ENCODE measurements at places on chromosomes 7 and 10.

GRCh38 chr7:30634193-30634626 is 39.5 kb downstream of the GARS1 start:
- DNase-seq: no peak

DNA sequence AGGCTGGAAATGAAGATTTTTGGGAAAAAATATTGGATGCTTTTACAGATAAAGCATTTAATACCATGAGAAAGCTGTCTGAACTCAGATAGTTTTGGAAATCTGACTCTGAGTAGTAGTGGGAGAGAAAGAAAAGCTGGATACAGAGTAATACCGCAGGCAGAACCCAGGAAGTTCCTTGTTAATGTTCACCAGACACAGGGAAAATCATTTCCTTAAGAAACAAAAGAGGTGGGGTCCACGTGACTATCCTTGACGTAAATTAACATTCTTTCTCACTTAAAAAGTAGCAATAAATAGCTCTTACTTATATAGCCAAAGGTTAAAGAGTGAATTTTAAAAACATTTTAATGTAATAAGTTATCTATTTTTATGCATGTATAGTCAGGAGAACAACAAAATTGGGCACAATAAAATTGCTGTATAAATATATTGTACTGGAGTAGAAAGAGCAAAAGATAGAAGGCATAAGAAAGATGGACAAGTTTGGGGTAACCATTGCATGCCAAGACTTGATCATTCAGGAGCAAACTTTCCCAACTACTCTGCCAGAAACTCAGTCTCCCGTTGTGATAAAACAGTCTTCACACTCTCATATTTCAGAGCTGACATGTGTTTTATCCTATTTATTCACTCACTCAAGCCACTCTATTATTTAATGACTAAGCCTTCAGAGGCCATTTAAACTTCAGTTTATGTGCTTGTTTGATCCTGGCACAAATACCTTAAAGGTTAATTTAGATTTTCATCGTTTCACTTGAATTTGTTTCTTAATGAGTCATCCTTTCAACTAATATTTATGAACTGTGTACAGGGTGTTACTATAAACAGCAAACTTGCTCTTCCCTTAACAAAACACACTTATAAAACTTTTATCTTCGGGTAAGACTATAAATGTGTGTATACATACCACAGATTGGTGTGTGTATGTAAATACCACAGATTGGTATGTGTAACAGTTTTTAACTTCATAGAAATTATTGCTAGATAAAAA is 143.1 kb downstream of the GNAI1 start:
- DNase-seq: no peak

DNA sequence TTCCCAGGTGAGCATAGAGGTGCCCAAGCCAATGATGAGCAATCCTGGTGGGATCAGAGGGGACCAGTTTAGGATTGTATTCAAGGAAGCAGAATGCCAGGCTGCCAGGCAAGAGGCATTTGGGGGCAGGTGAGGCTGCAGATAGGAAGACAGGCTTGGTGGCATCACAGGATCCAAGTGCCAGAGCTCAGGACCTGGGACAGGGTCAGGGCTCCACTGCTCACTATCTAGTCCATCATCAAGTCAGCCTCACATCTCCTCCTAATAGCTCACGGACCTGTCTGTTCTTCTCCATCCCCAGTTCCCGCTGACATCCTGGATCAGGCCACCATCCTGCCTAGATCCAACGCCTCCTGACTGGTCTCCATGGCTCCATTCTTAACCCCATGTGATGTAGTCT is 47.6 kb downstream of the CYP26A1 start:
- DNase-seq: no peak

DNA sequence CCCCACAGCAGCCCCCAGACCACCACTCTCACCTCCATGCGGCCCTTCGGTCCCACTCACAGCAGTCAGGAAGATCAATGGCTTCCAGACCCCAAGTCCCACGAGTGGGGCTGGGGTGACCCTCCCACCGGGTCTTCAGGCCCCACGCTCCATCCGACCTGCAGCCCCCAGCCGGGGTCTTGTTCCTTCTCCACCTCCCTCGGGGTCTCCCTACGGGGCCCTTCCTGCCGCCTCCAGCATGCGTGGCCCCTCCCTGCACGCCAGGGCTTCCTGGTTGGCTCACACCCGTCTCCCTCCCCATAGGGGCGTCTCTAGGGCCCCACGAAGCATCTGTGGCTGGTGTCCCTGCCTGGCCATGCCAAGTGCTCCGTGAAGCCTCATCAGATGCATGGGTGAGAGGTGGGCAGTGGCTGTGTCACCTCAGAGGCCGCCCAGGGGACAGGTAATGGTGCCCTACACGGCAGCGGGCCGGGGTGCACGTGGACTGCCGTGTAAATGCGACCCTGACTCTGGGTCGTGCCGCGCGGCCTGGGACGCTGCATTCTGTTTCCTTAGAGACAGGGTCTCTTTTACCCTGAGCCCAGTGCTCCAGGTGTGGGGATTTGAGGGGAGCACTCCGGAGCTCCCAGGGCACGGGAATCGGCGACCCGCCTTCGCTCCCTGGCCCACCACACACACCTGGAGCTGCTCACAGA is 19.9 kb downstream of the ADAP1 start:
- DNase-seq: peak; percentile 51

DNA sequence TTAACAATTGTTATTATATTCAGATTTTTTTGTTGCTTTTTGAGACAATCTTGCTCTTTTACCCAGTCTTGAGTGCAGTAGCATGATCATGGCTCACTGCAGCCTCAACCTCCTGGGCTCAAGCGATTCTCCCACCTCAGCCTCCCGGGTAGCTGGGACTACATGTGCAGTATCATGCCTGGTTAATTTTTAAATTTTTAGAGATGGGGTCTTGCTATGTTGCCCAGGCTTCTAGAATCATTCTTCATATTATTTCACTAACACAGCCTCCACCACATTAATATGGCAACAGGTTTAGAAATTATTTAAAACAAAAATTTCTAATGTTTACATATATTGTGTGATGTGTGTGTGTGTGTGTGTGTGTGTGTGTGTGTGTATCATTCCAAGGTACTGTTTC is 1.4 kb upstream of the LAMTOR4 start:
- no peak for DNase-seq

DNA sequence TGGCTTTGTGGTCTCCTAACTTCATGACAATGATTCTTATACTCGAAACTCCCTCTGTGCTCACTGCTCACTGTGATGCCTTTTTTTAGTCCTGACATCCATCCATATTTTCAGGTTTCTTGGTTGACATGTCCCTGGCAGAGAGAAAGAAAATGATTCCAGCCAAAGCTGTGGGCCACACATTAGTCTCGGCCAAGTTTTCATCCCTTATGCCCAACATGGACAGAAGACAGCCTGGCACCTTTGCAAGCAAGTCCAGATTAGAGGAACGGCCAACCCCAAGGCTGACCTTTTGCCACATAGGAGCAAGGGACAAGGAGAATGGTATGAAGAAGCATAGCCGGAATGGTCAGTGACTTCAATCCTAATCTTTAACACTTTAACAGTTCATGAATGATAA is 8.7 kb upstream of the OPALIN start:
- DNase-seq: no peak

GRCh38 chr7:154409703-154410311 is 357.6 kb downstream of the DPP6 start:
- no peak for DNase-seq

GRCh38 chr7:1661461-1661860 is 8.6 kb upstream of the ELFN1 start:
- no peak for DNase-seq

- DNase-seq: no peak
Measured at GRCh38 chr10:63710703-63711102, 189.5 kb downstream of the REEP3 start.

DNA sequence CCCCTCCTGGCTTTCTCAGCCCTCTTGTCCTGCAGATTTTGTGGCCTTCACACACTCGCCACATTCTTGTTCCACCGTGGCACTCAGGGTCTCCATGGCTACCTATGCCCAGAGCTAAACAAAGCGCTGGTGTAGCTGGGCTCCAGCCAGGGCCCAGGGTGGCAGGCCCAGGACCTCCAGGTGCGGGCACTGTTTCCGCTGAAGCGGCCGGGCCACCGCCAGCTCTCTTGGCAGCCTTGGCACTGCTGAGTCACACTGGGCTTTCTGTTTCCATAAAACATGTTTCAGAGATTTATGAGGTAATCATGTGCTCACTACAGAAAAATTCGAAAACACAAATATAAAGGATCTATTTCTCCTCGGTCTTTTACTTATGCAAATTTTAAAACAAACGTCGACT is 51.3 kb downstream of the AOC1 start:
- DNase-seq: peak; percentile 75

- no peak for DNase-seq
Measured at GRCh38 chr7:6395898-6396595, 51.7 kb downstream of the DAGLB start.

GRCh38 chr7:40316176-40316575 is 181.4 kb downstream of the SUGCT start:
- DNase-seq: no peak

GRCh38 chr10:7547829-7548228 is 118.9 kb downstream of the ITIH5 start:
- no peak for DNase-seq

GRCh38 chr7:4764402-4765007 is 10.9 kb upstream of the AP5Z1 start:
- no peak for DNase-seq

- no peak for DNase-seq
Measured at GRCh38 chr10:99369126-99369525, 40.0 kb downstream of the CNNM1 start.

- no peak for DNase-seq
Measured at GRCh38 chr10:35460852-35461460, 124.6 kb downstream of the CCNY start.

GRCh38 chr7:41655426-41655825 is 47.5 kb downstream of the INHBA start:
- DNase-seq: no peak

Measured in upper lobe of right lung (tissue), 1 donor.